ENCODE measurements at places on chromosomes 2 and 18.

DNA sequence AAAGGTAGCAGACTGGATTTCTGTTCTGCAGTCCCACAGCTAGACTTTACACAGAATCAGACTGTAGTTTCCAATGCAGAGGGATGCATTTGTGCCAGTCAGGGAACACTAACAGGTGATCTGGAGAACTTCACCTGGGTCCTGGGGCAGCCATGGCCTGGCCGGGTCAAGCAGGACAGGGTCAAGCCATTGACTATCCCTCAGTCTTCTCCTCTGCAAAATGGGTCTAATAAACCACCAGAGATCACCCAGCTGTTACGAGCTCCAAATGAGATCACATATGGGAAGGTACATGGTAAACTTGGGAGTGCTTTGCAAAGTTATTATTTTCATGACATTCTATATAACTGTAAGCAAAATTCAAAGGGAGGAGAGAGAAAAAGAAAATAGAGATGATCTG is 294.1 kb downstream of the CDCA7 start:
- no peak for DNase-seq

DNA sequence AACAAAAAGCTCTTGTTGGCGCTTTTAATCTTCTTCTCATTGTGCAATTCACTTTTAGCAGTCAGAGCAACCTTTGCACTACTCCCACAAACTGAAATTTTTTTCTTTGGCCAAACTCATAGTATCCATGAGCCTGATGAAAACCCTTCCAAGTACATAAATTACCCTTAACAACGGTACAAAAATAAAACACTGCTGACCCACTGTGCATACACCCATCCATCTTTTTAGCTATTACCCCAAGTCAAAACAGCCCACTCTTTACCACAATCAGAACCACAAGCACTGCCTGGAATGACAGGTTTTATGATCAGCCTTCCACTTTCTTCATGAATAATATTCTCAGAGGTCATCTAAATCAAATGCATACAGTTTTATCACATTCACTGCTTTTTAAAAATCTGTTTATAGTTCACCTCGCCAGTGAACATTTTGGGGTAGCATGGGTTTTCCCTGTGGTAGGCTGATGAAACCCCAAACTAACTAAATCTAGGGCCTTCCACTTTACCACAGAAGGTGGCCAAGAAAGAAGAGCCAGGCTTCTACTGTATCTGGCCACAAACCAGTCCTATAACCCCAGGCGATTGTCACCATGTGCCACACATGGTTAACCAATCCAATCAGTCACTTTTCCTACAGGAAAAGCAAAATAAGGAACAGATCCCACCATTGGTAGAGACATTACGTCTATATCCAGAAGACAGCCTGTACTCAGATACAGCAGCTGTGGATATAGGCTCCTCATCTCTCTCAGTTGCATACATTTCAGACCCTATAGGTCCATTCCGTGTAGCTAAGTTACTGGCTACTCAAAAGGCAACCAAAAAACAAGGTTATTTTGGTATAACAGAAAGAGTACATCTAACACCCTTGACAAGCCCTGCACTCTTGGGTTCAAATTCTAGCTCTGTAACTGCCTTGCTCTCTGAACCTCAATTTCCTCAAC is 171.3 kb downstream of the THADA start:
- DNase-seq: no peak

GRCh38 chr2:86499326-86499725 is 58.2 kb downstream of the KDM3A start:
- DNase-seq: no peak

DNA sequence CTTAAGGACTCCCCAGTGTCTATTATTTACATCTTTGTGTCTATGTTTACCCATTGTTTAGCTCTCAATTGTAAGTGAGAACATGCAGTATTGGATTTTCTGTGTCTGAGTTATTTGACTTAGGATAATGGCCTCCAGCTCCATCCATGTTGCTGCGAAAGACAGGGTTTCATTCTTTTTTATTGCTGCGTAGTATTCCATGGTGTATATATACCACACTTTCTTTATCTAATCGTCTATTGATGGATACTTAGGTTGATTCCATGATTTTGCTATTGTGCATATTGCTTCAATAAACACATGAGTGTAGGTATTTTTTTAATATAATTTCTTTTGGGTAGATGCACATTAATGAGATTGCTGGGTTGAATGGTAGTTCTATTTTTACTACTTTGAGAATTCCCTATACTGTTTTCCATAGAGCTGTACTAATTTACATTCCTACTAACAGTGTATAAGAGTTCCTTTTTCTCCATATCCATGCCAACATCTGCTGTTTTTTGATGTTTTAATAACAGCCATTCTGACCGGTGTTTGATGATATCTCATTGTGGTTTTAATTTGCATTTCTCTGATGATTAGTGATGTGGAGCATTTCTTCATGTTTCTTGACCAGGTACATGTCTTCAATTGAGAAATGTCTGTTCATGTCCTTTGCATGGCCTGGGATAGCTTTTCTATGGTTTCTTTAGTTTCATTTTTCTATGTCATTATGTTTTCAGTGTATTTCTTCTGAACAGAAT is 21.8 kb downstream of the MTCL1 start:
- no peak for DNase-seq

- no peak for DNase-seq
These were observed 37.4 kb downstream of the LYPD6B start for GRCh38 chr2:149075853-149076252.

DNA sequence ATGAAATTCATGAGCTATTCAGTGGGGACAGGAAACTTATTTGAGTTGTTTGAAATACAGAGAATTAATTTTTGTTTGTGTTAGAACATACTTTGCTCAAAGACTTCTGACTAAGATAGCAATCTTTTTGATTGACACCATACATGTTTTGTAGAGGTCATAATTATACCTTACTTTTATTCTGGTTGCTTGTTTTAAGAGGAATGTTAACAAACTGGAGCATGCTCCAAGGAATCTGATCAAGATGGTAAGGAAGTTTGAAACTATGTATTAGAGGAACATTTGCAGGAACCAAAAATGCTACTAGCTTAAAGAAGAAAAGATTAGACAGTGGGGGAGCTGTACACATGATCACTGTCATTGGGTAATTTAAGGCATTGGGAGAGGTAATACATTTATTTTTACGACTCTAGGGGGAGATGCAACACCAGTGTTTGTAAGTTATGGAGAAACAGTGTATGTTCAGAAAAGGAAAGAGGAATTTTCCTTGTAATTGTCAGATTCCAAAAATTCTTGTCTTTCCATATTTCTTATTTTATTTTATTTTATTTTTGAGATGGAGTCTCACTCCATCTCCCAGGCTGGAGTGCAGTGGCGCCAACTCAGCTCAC is 8.0 kb downstream of the AGFG1 start:
- no peak for DNase-seq

DNA sequence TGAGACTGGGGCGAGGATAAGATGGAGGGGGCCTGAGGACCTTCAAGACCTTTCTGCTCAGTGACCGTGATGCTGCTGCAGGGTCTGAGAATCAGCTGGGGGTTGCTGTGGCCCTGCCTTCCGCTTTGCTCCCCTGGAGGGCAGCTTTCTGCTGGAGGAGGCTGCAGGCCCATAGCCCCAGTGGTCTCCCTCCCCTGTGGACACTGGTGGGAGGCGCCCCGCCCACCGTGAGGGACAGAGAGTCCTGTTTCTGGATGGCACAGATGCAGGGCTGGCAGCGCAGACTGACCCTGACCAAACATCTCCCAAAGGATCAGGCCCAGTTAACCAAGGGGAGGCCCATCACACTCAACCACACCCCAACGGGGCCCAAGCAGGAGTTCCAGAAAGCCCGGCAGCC is 42.8 kb downstream of the PLB1 start:
- no peak for DNase-seq

DNA sequence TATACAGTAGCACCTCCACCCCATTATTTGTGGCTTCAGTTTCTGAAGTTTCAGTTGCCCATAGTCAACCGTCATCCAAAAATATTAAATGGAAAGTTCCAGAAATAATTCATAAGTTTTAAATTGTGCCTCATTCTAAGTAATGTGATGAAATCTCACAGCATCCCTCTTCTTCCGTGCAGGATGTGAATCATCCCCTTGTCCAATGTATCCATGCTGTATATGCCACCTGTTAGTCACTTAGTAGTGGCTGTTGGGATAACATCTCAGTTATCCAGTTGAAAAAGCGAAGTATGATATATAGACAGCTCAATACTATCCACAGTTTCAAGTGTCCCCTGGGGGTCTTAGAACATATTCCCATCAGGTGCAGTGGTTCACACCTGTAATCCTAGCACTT is 119.1 kb upstream of the OTX1 start:
- no peak for DNase-seq

DNA sequence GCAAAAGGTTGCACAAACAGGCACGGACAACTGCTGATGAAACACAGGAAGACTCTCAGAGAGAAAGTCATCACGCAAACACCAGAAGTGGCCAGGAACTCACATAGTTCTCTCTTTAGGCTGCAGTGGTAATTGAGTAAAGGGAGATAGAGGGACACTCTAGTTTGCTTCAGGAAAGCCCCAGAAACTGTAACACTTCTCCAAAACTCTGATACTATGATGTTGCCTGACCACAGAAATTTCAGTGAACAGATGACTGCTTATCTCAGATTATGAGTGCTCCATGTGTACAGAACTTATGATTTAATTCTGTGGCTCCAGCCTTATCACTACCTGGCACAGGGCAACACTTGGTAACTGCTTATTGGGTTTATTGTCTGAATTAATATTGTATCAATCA is 311.5 kb upstream of the GYPC start:
- no peak for DNase-seq

DNA sequence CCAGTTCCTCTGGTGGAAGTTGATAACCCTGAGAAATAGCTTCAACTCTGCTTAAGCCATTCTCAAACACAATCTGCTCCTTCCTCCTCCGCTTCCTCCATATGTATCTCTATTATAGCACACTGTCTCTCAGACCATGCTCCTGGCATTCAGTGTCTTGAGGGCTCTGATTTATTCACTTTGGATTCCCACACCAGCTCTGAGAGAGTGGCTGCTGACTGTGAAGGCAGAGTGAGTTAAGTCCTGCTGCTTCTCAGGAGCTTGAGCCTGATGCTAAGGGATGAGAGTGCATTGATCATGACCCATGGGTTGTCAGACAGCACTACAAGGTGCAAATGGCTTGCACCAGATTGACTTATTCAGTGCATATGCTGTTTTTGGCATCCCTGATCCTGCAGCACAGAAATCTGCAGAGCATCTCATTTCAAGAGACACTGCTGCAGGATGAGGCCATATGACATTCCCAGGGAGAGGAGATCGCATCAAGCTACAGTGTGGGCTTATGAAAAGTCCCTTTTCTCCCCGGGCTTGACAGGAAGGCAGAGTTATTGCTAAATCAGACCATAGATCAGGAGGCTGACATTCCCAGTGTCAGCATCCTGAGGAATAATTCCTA is 500.5 kb upstream of the RAB6C start:
- DNase-seq: no peak

DNA sequence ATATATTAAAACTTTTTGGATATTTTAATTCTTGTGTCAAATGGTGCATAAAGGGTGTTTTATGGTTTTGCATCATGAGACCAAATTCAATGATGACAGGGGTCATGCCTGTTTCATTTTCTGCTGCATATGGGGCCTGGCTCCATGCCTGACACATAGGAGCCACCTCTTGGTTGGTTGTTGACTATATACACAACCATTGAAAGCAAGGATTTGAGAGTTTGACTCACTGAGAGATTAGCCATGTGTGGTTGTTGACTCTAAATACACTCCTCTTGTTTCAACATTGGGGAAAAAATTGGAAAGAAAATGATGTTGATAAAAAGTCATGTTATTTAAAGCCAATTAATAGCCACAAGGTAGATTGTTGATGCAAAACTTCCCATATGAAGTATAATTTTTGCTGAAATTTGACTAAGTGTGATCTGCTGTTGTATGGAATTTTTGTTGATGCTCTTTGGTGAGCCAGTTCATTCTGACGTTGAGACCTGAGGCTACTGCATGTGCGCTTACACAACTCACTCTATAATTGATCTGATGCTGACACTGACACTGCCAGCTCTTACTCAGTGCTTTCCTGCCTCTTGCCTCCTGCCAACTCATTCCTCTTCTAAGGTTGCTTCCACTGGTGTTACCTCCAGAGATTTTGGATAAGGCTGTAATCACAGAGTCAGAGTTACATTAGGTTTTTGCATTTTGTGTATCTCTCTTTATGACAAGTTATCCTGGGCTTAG is 446.2 kb upstream of the SLC14A2 start:
- DNase-seq: no peak

DNA sequence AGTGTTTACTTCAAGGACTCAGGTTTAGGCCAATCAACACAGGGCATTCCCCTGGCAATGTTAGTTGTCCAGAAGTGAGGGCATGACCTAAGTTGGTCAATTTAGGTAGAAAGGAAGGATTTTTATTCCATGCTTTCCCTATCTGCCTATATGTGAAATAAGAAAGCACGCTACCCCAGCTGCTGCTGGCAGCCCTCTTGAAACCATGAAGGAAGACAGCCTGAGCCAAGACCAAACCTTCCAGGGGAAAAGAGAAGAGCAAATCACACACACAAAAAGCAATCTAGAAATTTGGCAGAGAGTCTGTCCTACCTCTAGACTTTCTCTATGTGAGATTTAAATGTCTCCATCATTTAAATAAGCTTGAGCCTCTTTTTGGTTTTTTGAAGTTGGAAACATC is 387.6 kb downstream of the TNS1 start:
- DNase-seq: no peak

GRCh38 chr2:69032336-69032735 is 19.4 kb downstream of the ANTXR1 start:
- no peak for DNase-seq

GRCh38 chr18:27120246-27120645 is 64.9 kb downstream of the CHST9 start:
- DNase-seq: no peak

- no peak for DNase-seq
These were observed 11.0 kb upstream of the ALPK2 start for GRCh38 chr18:58639751-58640427.

GRCh38 chr2:218270721-218271486 is 585 bp downstream of the PNKD start:
- DNase-seq: no peak

- no peak for DNase-seq
These were observed 104.6 kb downstream of the RTN4 start for GRCh38 chr2:54945391-54946219.

GRCh38 chr2:172100080-172100934 is 2.4 kb downstream of the DLX2 start:
- no peak for DNase-seq

GRCh38 chr2:201406077-201406662 is 45.1 kb downstream of the TRAK2 start:
- DNase-seq: no peak

GRCh38 chr2:145166731-145167302 is 646.9 kb upstream of the ZEB2 start:
- no peak for DNase-seq

DNA sequence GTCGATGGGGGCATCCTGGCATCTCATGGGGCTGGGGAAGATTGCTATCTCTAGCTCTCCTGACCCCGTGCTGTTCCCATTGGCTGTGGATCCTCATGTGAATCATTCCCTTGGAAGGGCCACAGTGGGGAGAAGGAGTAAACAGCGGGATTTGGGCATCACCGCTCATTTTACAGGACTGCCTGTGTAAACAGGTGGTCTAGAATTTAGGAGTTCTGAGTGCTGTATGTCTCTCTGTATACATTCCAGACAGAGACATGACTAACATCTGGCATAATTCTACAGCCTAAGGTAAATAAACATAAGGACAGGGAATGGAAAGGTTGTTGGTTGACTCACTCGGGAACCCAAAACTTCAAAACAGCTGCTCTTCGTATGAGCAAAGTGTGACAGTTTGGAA is 92.7 kb downstream of the COPS8 start:
- no peak for DNase-seq

All from NCI-H2081 (cell line).